Activated naive CD8-positive, alpha-beta T cell treated with anti-CD3 and anti-CD28 coated beads for 36 hours (primary cell): ENCODE measurements at places on chromosomes 6 and 20. TPM values are rescaled to one million over a fixed set of nuclear protein-coding genes. Genes with fewer than 3 reads are reported as not detected.

DNA sequence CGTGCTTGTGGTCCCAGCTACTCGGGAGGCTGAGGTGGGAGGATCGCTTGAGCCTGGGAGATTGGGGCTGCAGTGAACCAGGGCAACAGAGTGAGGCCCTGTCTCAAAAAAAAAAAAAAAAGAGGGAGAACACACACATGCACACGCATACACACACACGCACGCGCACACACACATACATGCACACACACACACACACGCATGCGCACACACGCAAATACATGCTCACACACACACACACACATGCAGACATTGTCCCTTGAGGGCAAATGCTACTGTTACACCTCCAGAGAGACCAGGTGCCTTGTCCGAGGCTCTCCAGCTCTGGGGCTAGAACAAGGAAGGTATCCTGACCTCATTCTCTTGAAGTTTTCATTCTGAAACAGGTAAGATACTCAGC is 64.5 kb downstream of the RAB44 start:
- H3K27ac ChIP-seq: no peak overlapping the region
- H3K4me1 ChIP-seq: peaks cover 16% of the 10 kb centered on the region

DNA sequence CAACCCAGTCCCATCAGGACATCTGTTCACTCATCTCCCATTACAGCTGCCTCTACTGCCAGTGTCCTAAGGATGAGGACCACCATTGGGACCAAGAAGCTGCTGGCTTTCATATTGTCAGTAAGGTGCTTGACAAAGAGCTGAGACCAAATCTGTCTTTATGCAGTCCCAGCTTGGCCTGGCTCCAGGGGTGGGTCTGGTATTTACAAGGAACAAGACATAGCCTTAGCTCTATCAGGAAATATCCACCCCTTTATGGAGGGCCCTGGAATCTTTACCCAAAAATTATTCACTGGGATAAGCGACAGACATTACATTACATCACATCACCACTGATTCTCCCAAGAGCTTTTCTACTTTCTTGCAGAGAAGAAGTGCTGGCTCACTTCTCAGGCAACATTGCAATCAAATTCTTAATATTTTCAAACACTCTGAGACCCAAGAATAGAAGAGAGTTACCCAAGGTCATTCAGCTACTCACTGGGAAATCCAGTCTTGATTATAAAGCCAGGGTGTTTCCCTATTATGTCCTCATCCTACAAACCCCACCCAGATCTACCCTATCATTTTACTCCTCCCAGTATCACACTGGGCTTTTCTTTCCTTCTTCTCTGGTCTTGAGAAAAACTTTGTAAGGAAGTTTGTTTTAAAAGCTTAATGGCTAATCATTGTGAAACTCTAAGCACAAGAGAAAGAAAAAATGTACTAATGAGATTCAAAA is 11.5 kb upstream of the PI3 start:
- H3K27me3 ChIP-seq: peaks cover 62% of the 10 kb centered on the region
- H3K4me3 ChIP-seq: no peak overlapping the region
- no peaks in the 10 kb centered on the region for H3K4me1 ChIP-seq

GRCh38 chr6:158174024-158174423 is 5.9 kb downstream of the GTF2H5 start:
- H3K4me3 ChIP-seq: no peak overlapping the region
- no peak overlapping the region for H3K27ac ChIP-seq
- no peak for DNase-seq
- H3K36me3 ChIP-seq: peaks cover 34% of the 10 kb centered on the region
- H3K27me3 ChIP-seq: no peaks in the 10 kb centered on the region

- peaks cover 8% of the 10 kb centered on the region for H3K4me1 ChIP-seq
- no peak overlapping the region for H3K27ac ChIP-seq
- DNase-seq: peak; percentile 66
- H3K27me3 ChIP-seq: peaks cover 51% of the 10 kb centered on the region
- no peak overlapping the region for H3K4me3 ChIP-seq
Observed at GRCh38 chr20:51220293-51220706, 197.4 kb upstream of the KCNG1 start.

The NKX2-4 gene
- not detected for total RNA-seq

The PTCRA gene
- not detected for total RNA-seq
